ENCODE measurements at places on chromosomes 1 and 21.

GRCh38 chr1:1179346-1179982 is 5.8 kb downstream of the TTLL10 start:
- no peak for DNase-seq

DNA sequence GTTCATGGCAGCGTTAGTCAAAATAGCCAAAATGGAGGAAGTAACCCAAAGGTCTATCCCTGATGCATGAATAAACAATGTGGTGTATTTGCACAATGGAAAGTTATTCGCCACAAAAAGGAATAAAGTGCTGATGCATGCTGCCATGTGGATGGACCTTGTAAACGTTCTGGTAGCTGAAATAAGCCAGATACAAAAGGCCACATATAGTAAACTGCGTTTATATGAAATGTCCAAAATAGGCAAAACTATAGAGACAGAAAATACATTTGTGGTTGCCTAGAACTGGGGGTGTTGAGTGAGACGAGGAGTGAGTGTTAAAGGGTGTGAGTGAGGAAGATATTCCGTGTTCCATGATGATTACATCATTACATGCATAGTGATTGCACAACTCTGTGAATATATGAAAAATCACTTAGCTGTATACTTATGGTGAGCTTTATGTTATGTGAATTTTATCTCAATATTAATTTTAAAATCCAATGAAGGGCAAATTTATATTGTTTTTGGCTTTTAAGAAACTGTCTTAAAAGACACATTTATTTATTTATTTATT is 321.3 kb downstream of the KIF26B start:
- no peak for DNase-seq

DNA sequence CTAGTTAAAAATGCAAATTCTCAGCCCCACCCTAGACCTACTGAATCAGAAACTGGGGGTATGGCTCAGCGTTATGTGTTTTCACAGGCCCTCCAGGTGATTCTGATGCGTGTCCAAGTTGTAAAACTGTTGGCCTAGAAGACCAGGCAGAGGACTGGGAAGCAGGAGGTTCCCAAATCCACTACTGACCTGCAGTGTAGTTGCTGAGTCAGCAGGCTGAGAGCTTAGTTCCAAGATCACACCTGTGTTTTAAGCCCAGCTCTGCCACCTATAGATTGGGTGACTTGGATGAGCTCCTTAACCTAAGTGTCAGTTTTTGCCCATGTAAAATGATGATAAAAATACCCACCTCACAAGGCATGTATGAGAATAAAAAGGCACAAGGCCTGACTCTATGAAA is 4.1 kb downstream of the GRHL3 start:
- no peak for DNase-seq

- DNase-seq: no peak
Observed at GRCh38 chr1:202569393-202570322, 140.6 kb downstream of the SYT2 start.

DNA sequence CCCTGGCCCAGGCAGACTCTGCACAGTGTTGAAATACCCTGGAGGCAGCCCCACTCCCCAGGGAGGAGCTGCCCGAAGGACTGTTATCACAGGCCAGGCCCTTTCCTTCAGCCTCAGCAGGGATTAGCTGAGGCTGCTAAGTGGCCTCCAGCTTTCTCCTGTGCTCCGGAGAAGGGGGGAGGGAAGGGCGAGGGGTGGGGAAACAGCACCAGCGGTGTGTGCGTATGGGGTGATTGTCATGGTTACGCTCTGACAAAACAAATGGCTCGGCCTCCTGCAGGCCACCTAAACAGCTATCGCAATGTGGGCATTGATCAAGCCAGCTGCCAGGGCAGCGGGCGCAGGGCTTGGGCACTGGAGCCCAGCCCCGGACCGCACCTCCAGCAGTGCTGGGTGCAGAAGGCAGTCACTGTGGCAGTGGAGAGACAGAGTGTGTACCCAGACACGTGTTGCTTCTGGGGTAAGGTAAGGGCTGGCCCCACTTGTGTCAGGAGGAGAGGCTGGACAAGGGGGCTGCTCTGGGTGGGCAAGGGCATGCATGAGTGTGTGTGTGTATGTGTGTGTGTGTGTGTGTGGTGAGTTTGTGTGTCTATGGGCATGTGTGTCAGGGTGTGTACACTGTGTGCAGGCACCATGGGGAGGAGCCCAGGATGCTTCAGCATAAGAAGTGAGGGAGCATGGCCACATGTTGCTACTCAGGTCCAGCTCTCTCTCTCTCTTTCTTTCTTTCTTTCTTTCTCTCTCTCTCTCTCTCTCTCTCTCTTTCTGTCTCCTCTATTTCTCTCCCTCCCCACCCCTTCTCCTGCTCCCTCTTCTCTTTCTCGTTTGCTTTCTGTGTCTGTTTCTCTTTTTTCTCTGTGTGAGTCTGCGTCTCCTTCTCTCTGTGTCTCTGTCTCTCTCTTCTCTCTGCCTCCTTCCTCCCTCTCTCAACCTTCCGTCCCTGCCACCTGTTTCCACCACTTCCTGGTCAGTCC is at the start of gene VWA5B1:
Gene VWA5B1, plus strand, starts transcription at position 252 of the 974 bp plus-strand sequence. CDS start 19,727 bp downstream, outside the sequence.
- no peak for DNase-seq

- no peak for DNase-seq
Observed at GRCh38 chr1:98399218-98399617, 262.3 kb upstream of the SNX7 start.

GRCh38 chr1:202161151-202162046 is 997 bp upstream of the PTPN7 start:
- DNase-seq: no peak

GRCh38 chr1:29358183-29358582 is 121.9 kb downstream of the PTPRU start:
- no peak for DNase-seq

- no peak for DNase-seq
Observed at GRCh38 chr1:92244376-92244775, 26.7 kb downstream of the C1orf146 start.

DNA sequence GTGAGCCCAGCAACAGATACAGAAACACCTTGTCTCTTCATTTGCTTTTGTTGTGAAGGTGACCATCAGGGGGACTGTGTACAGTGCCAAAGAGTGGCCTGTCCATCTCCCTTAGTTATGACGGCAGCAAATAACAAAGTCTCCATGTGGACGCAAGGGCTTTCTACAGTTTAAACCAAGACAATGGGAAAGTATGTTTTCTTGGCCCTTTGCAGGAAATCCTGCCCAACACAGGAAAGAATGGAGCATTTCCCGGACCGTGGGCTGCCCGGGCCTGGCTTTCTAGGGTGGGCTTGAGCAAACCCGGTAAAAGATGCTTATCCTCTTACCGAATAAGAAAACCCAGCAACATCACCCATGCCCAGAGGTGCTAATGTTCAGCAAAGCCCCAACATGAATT is 87.3 kb downstream of the ZBTB18 start:
- DNase-seq: no peak

DNA sequence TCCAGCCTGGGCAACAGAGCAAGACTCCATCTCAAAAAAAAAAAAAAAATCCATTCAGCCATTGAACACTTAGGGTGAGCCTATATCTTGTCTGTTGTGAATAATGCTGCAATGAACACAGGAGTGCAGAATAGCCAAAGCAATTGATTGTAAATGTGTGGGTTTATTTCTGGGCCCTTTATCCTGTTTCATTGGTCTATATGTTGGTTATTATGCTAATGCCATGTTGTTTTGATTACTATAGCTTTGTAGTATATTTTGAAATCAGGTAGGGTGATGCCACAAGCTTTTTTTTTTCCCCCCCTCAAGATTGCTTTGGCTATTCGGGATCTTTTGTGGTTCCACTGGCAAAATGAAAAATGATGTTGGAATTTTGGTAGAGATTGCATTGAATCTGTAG is 167.5 kb downstream of the LBR start:
- DNase-seq: no peak

DNA sequence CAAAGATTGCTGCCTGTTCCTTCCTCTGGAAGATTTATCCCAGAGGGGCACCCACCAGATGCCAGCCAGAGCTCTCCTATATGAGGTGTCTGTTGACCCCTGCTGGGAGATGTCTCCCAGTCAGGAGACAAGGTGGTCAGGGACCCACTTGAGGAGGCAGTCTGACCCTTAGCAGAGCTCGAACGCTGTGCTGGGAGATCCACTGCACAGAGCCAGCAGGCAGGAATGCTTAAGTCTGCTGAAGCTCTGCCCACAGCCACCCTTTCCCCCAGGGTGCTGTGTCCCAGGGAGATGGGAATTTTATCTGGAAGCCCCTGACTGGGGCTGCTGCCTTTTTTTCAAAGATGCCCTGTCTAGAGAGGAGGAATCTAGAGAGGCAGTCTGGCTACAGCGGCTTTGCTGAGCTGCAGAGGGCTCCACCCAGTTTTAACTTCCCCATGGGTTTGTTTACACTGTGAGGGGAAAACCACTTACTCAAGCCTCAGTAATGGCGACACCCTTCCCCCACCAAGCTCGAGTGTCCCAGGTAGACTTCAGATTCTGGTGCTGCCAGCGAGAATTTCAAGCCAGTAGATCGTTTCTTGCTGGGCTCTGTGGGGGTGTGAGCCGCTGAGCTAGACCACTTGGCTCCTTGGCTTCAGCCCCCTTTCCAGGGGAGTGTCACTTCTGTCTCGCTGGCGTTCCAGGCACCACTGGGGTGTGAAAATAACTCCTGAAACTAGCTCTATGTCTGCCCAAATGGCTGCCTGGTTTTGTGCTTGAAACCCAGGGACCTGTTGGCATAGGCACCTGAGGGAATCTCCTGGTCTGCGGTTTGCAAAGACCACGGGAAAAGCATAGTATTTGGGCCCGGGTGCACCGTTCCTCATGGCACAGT is 51.1 kb upstream of the PDC start:
- no peak for DNase-seq

DNA sequence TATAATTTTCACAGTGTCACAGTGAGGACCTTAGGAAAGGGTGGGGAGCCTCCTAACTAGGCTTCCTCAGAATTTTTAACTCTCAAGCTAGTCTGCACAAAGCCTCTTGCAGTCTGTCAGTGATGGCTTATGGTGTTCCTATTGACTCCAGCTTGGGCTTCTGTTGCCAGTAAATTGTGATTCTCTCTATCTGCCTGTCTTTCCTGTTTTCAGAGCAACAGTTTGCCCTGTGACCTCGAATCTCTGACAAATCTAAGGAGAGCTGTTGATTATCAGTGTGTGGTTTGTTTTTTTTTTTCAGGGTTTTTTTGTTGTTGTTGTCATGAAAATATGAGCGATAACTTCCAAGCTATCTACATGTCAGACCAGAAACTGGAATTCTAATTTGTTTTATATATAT is 423.2 kb upstream of the B3GALT2 start:
- DNase-seq: no peak

- no peak for DNase-seq
Observed at GRCh38 chr1:229563701-229564100, 5.2 kb upstream of the ABCB10 start.

DNA sequence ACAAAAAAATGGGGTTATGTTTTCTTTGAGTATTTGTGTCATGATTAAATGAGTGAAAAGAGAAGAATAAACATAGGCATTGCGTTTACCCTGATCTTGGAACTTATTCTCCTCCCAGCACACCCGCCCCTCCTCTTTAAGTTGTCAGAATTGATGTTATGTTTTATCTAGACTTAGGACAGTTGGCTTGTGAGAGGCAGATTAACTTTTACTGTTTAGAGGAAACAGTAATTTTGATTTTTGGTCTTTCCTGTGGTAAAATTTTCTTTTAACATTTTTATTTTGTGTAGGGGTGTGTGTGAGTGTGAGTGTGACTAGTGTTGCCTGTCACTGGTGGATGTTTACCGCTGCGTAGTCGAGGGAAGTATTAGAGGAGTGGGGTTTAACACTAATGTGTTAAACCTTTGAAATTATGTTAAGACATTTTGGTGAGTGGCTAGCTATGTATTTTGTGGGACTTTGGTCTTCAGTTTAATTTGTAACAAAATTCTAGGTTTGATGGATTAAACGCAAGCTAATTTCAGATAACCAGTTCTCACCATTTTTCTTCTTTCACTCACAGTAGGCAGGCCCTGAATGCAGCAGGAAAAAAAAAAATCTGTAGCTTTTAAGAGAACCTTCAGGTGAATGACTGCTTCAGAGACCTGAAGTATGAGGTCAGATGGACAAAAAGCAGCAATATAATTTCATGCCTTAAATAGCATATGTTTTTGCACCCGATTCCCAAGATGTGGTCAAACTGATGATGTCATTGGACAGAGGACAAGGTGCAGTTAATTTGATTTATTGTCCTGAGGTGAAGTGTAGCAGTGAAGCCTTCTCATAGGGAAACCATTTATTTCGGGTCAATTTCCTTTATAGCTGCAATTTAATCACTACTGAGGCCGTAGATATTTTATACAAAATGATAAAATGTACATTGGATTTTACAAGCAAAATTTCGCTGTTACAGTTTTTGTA is 2.7 kb downstream of the POU2F1 start:
- no peak for DNase-seq

- DNase-seq: no peak
Observed at GRCh38 chr1:173126421-173126820, 75.7 kb upstream of the TNFSF18 start.

DNA sequence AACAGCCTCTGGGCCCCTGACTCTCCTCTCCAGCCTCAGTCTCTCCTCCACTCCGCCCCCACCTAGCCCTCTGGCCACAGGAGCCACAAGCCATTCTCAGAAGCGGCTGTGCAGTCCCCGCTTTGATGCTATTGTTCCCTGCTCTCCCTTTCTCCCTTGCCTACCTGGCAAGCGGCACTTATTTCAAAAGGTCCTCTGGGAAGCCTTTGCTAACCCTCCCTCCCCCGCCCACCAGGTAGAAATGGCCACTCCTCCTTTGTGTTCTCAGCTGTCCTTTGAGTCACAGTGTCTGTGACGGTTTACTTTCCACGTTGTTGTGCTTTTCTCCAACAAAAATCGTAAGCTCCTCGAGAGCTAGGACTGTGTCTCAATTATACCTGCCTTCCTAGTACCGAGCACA is 338.4 kb upstream of the PROX1 start:
- DNase-seq: no peak

- DNase-seq: no peak
Observed at GRCh38 chr1:5430911-5431697, 561.1 kb downstream of the NPHP4 start.

DNA sequence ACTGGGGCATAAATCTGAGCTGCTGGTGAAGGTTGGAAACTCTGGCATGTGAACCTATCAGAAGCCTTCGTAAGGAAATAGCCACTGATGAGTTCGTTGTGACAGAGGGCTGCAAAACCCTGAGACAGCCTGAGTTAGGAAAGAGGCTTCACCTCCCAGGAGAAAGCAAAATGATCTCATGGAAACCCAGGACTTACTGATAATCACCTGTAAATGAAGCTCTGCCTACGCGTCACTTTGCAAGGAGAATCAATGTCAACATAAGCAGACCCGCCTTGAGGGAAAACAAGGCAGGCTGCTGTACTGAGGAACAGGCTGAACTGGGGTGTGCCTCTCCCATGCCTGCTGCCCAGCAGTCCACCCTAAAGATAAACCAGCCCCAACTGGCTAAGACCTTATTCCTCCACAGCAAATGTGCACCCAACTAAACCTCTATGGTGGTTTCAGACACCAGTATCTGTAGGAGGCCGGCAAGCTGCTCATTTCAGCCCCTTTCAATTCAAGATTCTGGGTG is 46.8 kb upstream of the SLC44A3 start:
- no peak for DNase-seq

DNA sequence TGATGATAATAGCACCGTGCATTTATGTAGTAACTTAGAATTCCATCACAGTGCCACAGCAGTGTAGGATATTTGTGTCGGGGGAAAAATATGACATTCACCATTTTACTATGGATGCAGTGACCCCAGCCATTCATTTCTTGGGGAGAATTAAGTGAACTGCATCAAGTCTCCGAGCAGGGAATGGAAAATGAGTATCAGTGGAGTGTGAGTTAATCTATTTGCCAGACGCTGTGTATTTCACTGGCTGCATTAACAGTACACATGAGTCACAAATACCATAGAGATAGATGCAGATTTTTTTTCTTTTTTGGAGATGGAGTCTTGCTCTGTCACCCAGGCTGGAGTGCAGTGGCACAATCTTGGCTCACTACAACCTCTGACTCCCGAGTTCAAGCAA is 33.8 kb upstream of the SLC45A1 start:
- DNase-seq: no peak

- DNase-seq: no peak
Observed at GRCh38 chr1:169025412-169025811, 81.1 kb upstream of the ATP1B1 start.

Measured in activated CD8-positive, alpha-beta memory T cell treated with anti-CD3 and anti-CD28 coated beads, Interleukin-2, amount 50 U/mL, for 48 hours (primary cell).